ENCODE measurements at places on chromosomes 7 and 10. TPM values are rescaled to one million over a fixed set of nuclear protein-coding genes. Genes with fewer than 3 reads are reported as not detected.

PPRC1 gene
- total RNA-seq: 47.7 TPM

HABP2 gene
- total RNA-seq: not detected

FAM237B gene
- total RNA-seq: not detected

IGFBP1 gene
- total RNA-seq: not detected

IL2RA gene
- 142 TPM for total RNA-seq

Measured in activated CD4-positive, alpha-beta T cell treated with anti-CD3 and anti-CD28 coated beads, Interleukin-2, amount 10 ng/mL, durations not matched to agents 7 days and 5 days (primary cell).